ENCODE measurements at places on chromosomes 11 and 22. TPM values are rescaled to one million over a fixed set of nuclear protein-coding genes. Genes with fewer than 3 reads are reported as not detected.

CADM1 gene
- 149 TPM for total RNA-seq

SPTBN2 gene
- 6.4 TPM for total RNA-seq

DNA sequence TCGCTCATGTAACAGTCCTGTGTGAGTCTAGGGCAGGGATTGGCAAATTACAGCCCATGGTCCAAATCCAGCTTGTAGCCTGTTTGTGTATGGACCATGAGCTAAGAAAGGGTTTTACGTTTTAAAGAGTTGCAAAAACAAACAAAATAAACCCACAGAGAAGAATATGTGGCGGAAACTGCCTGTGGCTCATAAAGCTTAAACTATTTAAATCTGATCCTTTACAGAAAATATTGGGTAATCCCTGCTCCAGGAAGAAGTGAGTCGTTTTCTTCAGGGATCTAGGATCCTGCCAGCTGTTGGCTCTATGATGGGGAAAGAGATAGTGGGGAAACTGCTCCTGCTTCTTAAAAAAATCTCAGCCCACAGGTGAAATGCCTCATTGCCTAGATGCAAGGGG is 3.4 kb upstream of the OR6Q1 start:
- no peak for DNase-seq

DNA sequence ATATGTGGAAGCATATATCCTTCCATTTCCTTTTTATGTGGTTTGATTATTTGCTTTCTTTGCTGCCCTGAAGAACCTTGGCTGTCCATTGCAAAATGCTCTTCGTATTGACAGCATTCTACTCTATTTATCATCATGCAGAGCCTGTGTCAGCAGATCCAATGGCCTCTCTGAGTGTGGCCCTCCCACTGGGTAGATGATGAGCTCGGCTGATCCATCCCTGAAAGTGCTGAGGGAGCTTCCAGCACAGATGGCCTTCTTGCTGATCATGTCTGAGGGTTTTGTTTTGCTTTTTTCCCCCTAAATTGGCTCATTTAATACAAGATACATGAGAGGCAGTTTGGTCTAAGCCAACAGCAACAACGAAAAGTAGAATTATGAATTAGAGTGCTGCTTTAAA is 181.0 kb downstream of the GRIA4 start:
- DNase-seq = no peak

DNA sequence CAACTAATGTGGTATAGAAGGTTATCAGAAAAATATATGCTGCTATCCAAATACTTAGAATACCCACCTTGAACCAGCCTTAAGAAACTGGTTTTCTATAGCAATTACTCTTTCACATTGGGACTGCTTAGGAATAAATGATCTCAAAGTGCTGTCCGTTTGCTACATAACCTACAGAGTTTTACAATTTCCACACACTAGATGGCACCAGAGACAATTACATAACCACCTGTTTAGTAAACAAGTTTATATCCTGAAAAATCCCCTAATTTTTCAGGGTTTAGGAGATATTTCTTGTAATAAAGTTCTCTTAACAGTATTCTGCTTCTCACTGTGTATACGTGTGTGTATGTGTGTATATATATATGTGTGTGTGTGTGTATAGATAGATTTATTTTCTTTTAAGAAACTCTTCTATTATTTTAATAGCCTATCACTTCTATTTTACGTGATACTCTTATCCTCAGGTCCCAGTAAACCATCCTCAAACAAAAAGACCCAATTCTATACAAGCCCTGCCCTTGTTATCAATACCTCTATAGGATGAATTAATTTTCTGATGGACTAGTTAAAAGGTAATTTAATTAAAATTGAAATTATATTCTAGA is 6.7 kb upstream of the OR5I1 start:
- DNase-seq = no peak
